WTC11 (cell line): ENCODE measurements at places on chromosomes 7 and 10.

DNA sequence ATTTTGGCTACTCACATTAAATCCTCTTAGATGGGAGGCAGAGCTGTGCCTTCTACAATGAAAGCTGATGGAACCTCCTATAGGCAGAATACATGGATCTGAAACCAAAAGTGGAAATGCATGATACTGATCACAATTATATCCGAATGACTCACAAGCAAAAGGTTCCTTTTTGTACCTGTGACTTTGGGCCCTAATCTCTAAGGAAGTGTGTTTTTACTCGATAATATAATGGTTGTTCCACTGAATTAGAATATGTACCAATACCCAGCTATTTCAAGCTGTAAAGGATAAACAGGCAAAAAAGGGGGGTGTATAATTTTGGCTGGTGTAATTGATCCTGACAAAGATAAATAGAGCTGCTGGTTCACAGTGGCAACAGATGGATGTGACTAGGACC is 17.6 kb upstream of the LAMB1 start:
- H3K4me1 ChIP-seq = no peaks in the 10 kb centered on the region; the same call in 1 of the 2 replicates
- H3K27me3 ChIP-seq = peaks cover 3% of the 10 kb centered on the region; the same call in 1 of the 2 replicates
- no peak overlapping the region for H3K4me3 ChIP-seq
- H3K27ac ChIP-seq = no peak overlapping the region
- no peaks in the 10 kb centered on the region for H3K36me3 ChIP-seq
- DNase-seq = no peak

GRCh38 chr10:61456095-61456789 is 3.1 kb upstream of the TMEM26 start:
- H3K36me3 ChIP-seq = no peaks in the 10 kb centered on the region
- H3K4me3 ChIP-seq = no peak overlapping the region
- no peak overlapping the region for H3K27ac ChIP-seq
- no peak for DNase-seq
- peaks cover 39% of the 10 kb centered on the region for H3K27me3 ChIP-seq
- peaks cover 21% of the 10 kb centered on the region for H3K4me1 ChIP-seq

GRCh38 chr10:120115959-120116358 is 223.4 kb downstream of the SEC23IP start:
- no peak overlapping the region for H3K4me3 ChIP-seq
- no peaks in the 10 kb centered on the region for H3K36me3 ChIP-seq
- H3K4me1 ChIP-seq = peaks cover 4% of the 10 kb centered on the region
- DNase-seq = no peak
- no peaks in the 10 kb centered on the region for H3K27me3 ChIP-seq

- no peaks in the 10 kb centered on the region for H3K27me3 ChIP-seq
- H3K27ac ChIP-seq = no peak overlapping the region
- no peaks in the 10 kb centered on the region for H3K36me3 ChIP-seq
Observed at GRCh38 chr7:95472581-95473161, 13.1 kb upstream of the ASB4 start.

DNA sequence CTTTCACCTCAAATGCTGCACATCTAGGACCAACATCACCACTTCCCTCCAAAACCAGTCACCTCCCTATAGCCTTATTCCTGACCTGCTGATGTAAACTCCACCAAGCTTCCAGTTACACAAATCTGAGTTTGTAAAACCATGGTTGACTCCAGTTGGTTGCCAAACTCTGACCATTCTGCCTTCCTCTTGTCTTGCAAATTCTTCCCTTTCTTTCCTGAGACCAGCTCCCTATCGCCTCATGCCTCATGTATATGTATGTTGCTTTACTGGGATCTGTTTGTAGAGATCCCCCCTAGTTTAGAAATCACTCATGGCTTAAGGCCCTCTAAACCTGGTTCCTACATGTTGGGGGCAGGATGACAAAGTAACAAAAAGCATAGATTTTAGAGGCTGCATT is 31.3 kb downstream of the PAX2 start:
- H3K36me3 ChIP-seq = 0 out of 2 replicates have a peak, but pooled peaks cover 2% of the 10 kb centered on the region
- DNase-seq = no peak
- H3K4me1 ChIP-seq = peaks cover 23% of the 10 kb centered on the region
- no peak overlapping the region for H3K4me3 ChIP-seq
- peak overlapping the region; percentile 54 for H3K27ac ChIP-seq

GRCh38 chr7:68121056-68121455 is 1124.4 kb downstream of the TYW1 start:
- H3K4me1 ChIP-seq = no peaks in the 10 kb centered on the region
- H3K4me3 ChIP-seq = no peak overlapping the region
- no peaks in the 10 kb centered on the region; the same call in 1 of the 2 replicates for H3K27me3 ChIP-seq
- H3K27ac ChIP-seq = no peak overlapping the region
- H3K36me3 ChIP-seq = peaks cover 24% of the 10 kb centered on the region

- H3K4me1 ChIP-seq = peaks cover 49% of the 10 kb centered on the region
- no peaks in the 10 kb centered on the region for H3K36me3 ChIP-seq
- no peak for DNase-seq
- H3K4me3 ChIP-seq = peak overlapping the region; percentile 83
- peaks cover 59% of the 10 kb centered on the region for H3K27me3 ChIP-seq
Observed at GRCh38 chr7:150977382-150978125, 567 bp downstream of the KCNH2 start.

DNA sequence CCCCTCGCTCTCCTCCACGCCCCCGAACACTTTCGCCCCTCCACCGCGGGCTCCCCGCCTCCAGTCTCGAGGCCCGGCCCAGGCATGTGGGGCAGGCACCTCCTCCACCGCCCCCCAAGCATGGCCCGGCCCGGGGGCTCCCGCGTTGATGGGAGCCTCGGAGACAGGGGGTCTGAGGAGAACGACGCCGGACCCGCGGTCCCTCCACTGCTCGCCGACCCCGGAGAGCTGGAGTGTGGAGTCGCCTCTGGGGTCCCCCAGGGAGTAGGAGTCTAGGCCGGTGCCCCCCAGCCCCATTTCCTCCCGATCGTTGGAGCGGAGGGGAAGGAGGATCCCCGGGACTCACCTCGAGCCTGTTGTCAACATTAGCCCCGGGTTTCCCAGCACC is 206 bp downstream of the UPF2 start:
- 0 out of 2 replicates have a peak overlapping the region, but pooled peaks have one; percentile 91 for H3K27ac ChIP-seq
- H3K36me3 ChIP-seq = no peaks in the 10 kb centered on the region
- H3K4me3 ChIP-seq = peak overlapping the region; percentile 92

DNA sequence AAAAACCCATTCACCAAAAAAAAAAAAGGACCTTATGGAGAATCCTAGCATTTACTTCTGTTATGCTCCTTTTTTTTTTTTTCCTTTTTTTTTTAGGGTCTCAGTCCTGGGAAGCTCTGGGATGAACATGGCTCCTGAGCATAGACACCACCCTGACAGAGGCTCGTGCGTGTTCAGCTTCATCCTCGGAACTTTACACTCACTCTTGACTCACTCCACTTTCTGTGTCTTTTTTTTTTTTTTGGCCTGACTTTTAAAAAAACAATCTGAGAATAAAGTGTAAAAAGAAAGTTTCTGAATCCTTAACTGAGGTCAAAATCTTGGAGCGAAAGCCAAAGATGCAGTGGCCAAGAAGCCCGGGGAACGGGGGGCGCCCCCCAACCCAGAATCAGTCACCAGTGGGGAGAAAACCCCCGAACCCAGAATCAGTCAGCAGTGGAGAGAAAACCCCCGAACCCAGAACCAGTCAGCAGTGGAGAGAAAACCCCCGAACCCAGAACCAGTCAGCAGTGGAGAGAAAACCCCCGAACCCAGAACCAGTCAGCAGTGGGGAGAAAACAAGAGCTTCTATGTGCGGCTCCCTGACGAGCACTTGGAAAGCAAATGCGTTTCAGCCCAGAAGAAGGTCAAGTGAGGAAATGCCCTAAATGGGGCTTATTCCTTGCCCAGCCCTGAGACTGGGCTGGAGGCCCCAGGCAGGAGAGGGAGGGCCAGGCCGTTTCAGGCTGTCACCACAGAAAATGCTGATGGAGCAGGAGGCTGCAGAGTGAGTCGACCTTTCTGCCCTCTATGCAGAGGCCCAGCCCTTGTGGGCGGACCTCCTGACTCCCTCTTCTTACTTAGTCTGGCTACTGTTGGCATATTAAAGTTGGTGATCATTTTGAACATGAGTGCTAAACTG is 19.0 kb upstream of the PFKP start:
- no peak for DNase-seq
- H3K36me3 ChIP-seq = no peaks in the 10 kb centered on the region
- H3K4me1 ChIP-seq = peaks cover 34% of the 10 kb centered on the region
- H3K4me3 ChIP-seq = no peak overlapping the region

DNA sequence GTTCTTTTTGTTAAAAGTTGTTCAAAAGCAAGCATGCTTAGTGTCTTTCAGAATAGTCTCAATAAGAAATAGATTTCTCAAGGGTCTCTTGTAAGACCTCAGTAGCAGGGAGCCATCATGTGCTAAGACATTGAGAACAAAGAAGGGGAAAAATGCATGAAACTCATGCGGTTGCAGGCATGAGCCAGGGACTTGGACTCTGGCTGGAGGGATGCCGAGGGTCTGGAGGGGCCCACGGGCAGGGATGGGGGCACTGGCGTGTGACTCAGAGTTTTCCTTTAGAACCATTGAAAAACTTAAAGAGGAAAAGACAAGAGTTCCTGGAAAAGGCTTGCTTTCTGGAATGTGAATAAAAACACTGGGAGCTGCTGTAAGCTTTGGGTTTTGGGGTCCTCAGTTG is 253.3 kb downstream of the CCDC3 start:
- H3K4me3 ChIP-seq = no peak overlapping the region
- no peaks in the 10 kb centered on the region for H3K36me3 ChIP-seq
- H3K27me3 ChIP-seq = no peaks in the 10 kb centered on the region
- no peak for DNase-seq
- H3K27ac ChIP-seq = no peak overlapping the region
- no peaks in the 10 kb centered on the region for H3K4me1 ChIP-seq

DNA sequence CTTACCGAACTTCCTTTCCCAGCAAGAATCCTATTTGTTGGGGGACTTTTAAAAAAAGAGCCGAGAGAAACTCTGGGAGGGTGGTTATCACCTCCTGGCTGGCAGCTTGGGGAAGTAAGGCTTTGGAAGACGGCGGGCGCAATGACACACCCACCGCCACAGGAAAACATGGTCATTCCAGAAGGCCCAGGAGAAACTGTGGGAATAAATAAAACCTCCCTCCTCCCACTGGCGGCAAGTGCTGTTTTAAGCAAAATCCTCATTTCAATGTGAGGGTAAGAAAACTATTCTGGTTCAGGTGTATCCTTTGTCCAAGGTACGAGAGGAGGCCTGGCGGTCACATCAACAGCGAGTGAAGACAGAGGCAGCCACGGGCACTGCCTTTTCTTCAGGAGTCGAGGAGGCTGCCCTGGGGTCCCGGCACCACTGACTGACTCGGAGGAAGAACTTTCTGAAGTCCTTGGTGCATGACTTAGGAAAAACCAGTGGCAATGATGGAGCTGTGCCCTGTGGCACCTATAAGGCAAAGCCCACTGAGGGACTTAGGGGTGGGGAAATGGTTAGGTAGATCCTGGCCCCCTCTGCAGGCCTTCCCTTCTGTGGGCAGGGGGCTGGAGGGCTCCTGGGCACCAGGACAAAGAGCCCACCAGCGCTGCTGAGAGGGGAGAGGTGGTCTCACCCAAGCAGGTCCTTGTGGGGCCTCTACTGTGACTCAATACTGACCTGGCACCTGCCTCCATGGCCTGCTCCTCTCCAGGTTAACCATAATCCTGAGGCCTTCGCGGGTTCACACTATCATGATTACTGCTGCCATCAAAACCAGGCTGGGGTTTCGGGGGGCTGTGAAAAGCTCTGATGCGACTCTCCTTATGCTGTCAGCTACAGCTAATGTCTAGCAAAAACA is 21.4 kb downstream of the DNAJB12 start:
- H3K27me3 ChIP-seq = no peaks in the 10 kb centered on the region
- H3K4me1 ChIP-seq = peaks cover 41% of the 10 kb centered on the region
- peaks cover 9% of the 10 kb centered on the region for H3K36me3 ChIP-seq
- no peak overlapping the region for H3K4me3 ChIP-seq
- DNase-seq = no peak

- DNase-seq = no peak
- no peaks in the 10 kb centered on the region for H3K36me3 ChIP-seq
- H3K27ac ChIP-seq = no peak overlapping the region
- H3K4me3 ChIP-seq = no peak overlapping the region
- H3K4me1 ChIP-seq = no peaks in the 10 kb centered on the region
Observed at GRCh38 chr10:86357041-86357440, 9.6 kb downstream of the GRID1 start.

- H3K27ac ChIP-seq = no peak overlapping the region
- H3K4me3 ChIP-seq = no peak overlapping the region
- H3K4me1 ChIP-seq = no peaks in the 10 kb centered on the region
- no peaks in the 10 kb centered on the region; the same call in 1 of the 2 replicates for H3K27me3 ChIP-seq
- no peaks in the 10 kb centered on the region for H3K36me3 ChIP-seq
Observed at GRCh38 chr10:80686734-80687475, 149.2 kb downstream of the SH2D4B start.

DNA sequence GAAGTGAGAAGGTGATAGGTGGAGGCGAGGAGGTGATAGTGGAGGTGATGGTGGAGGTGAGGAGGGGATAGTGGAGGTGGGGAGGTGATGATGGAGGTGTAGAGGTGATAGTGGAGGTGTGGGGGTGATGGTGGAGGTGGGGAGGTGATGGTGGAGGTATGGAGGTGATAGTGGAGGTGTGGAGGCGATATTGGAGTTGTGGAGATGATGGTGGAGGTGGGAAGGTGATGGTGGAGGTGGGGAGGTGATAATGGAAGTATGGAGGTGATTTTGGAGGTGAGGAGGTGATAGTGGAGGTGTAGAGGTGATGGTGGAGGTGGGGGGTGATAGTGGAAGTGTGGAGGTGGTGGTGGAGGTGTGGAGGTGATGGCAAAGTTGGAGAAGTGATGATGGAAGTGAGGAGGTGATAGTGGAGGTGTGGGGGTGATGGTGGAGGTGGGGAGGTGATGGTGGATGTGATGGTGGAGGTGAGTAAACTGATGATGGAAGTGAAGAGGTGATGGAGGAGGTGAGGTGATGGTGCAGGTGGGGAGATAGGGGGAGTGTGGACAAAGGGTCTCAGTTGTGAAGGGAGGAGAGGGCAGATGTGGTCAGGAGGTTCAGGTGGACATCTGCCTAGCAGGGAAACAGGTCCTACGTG is 36.6 kb downstream of the ADCY1 start:
- H3K36me3 ChIP-seq = peaks cover 55% of the 10 kb centered on the region
- no peaks in the 10 kb centered on the region for H3K27me3 ChIP-seq
- no peak overlapping the region for H3K4me3 ChIP-seq
- H3K4me1 ChIP-seq = no peaks in the 10 kb centered on the region
- H3K27ac ChIP-seq = no peak overlapping the region
